Activated T-cell treated with anti-CD3 and anti-CD28 coated beads for 24 hours (primary cell): ENCODE measurements at places on chromosomes 2 and 18.

- peak; percentile 23 for DNase-seq
Measured at GRCh38 chr2:15939854-15940660, at the start of gene MYCN. MYCN (plus strand) TSS chr2:15940550; CDS start chr2:15942065, 1,515 bp downstream.

DNA sequence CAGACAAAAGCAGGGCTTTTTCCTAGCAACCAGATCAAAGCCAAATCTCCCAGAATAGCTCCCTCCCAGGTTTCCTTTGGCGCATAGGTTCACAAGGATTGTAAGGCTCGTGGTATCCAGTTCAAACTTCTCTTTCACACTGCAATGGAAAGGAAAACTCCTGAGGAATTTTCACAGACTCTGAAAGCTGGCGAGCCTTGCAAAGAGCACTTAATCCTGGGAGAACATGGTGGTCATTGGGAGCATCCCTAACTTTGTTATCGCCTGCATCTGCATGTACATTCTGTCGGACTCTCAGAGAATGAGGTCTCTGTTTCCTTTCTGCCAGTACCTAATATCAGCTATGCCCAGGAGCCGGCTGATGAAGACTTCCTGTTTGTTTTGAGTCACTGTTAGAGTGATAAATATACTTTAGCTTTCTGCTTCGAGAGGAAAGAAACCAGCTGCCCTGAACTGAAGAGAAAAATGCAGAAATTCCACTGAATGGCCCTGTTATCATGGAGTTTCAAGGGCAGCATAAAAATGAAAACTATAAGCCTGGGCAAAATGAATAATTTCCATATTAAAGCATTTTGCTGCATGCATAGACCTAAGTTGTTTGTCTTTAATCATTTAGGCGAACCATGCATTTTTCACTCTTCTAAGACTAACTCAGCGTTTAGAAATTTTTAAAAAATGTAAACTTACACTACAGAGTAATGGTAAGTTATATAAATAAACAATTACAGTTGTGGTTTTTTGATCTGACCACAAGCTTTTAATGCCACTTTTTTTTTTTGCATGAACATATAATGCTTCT, 76.4 kb upstream of the ZEB2 start:
- DNase-seq = no peak

- no peak for DNase-seq
Measured at GRCh38 chr18:68263481-68263880, 451.4 kb downstream of the TMX3 start.

DNA sequence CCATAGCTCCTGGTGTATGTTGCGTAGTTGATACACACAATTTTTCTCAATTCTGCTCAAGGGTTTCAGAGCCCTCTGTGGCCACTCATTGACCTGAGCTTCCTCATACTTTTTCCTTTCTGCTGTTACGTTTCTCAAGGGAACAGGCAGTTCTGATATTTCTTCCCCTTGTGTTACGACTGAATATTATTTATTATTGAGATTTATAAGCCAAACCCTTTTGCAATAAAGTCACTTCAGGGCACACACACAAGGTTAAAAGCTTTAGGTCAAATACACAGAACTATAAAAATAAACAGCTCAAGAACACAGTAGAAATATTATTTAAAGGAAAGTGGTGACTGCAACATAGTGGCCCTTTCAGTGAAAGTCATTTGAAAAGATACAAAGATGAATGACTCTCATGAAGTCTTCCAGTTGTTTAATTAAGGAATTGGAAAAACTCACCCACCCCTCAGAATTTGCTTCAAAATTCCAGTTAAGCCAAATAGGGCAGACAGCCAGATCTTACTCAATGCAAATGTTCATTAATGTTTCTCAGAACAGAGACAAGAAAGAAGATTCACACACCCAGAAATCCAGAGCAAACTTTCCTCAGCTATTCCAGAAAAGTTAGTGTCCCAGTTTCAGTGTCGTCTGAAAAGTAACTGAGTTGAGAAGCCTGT, 179.7 kb downstream of the TRIB2 start:
- DNase-seq = no peak

DNA sequence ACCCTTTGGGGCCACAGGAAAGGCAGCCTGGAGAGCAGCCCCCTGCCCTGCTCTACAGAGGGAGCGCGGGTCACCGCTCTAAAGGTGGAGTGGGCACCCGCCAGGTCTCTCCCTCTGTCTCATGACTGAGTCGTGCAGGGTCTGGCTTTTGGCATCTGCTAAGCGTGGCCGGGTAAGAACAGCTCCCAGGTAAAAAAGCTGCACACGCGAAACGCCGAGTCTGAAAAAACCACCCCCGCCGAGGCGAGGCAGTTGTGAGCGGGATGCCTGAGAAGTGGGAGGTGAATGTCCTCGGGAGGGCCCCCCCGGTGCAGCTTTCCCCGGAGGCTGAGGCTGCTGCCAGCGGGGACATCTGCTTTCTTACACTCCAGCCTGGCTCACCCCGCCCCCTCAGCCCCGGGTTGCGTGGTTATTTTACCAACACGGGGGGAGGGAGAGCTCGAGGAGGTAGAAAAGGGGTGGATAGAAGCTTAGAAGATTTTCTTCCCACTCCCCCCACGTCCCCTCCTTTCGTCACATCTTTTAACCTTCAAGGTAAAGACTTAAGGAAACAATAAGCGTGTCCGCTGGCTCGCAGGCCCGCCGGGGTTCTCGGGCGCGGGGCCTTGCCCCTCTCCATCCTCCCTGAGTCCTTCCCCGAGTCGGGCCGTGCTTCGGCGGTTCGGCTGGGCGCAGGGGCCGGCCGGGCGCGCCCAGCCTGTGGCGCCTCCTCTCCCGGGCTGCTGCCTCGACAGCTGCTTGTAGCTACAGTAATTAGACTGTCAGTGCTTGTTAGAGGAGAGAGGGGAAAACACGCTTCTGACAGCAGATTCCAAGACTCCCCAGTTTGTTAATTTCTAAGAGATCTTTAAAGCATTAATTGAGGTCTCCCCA, 70.6 kb upstream of the PSMD14 start:
- peak; percentile 26 for DNase-seq

- DNase-seq = no peak
Measured at GRCh38 chr2:184646177-184646576, 47.8 kb downstream of the ZNF804A start.

GRCh38 chr18:50117863-50118262, 77.1 kb downstream of the MYO5B start:
- no peak for DNase-seq

GRCh38 chr2:25418944-25419677, 77.4 kb upstream of the DNMT3A start:
- DNase-seq = no peak

- no peak for DNase-seq
Measured at GRCh38 chr2:235808366-235808765, 314.5 kb downstream of the AGAP1 start.

GRCh38 chr2:71674158-71674851, 220.9 kb downstream of the DYSF start:
- no peak for DNase-seq

DNA sequence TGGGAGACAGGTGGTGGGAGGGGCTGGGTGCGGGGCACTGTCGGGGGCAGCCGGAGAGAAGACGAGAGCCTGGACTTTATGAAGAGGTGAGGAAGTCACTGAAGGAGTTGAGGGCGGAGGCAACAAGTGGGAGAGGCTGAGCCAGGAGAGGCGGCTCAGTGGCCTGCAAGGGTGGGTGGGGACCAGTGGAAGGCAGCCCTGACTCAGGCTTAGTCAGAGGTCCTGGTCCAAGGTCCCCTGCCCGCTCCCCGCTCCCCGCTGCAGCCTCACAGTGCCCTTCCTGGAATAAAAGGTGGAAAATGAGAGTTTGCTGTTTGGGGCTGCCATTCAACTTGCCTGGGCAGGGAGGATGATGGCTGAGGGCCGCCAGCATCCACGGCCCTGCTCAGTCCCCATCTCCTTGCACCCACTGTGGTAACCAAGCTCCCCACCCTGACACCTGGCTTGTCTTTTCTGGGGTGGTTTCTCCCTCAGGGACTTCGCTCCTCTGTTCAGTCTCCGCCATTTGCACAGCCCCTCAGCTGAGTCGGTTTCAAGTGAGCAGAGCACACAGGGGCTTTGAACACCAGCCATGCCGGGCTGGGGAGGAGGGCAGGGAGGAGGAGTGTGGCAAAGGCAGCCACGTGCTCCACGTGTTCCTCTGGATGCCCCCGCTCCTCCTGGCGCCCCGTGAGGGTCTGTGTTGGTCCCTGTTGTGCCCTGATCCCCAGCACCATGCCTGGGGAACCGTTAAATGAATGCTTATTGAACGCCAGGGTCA, 13.7 kb upstream of the RALB start:
- DNase-seq = no peak

- DNase-seq = no peak
Measured at GRCh38 chr2:135607561-135607960, 76.3 kb downstream of the R3HDM1 start.

DNA sequence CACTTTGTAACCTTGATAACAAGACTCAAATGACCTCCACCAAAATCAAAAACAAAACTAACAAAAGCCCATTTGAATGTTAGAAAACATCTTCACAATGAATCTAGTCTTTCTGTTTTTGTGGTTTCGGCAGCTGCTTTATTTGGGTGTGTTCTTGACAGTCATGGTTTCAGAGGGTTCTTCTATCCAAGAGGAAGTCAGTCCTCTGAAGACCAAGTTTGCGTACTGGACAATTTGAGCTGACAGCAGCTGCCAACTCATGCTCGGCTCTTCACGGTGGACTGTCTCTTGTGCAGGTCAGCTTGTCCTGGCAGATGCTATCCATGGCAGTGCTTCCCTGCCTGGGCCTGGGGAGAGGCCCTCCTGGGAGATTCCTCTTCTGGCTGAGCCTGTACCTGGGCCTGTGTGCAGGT, 91.0 kb downstream of the TMEM17 start:
- DNase-seq = no peak

DNA sequence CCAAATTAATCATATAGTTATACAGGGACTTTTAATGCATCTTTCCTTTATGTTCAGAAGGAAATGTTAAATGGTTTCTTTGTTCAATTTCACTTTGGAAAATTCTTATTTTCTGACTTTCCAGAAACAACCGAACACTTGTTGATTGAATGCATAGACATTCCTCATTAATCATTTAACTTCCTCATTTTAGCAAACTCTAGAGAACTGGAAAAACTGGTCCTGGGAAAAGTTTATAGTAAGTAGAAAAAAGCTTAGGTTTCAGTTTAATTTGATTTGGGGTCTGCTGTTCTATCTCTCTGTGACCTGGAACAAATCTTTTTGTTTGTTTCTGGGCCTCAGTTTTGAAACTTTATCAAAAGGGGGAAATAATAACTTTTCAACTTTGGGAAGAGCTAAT, 320.4 kb downstream of the CMPK2 start:
- DNase-seq = no peak

- no peak for DNase-seq
Measured at GRCh38 chr2:40372283-40372985, 79.5 kb downstream of the SLC8A1 start.

DNA sequence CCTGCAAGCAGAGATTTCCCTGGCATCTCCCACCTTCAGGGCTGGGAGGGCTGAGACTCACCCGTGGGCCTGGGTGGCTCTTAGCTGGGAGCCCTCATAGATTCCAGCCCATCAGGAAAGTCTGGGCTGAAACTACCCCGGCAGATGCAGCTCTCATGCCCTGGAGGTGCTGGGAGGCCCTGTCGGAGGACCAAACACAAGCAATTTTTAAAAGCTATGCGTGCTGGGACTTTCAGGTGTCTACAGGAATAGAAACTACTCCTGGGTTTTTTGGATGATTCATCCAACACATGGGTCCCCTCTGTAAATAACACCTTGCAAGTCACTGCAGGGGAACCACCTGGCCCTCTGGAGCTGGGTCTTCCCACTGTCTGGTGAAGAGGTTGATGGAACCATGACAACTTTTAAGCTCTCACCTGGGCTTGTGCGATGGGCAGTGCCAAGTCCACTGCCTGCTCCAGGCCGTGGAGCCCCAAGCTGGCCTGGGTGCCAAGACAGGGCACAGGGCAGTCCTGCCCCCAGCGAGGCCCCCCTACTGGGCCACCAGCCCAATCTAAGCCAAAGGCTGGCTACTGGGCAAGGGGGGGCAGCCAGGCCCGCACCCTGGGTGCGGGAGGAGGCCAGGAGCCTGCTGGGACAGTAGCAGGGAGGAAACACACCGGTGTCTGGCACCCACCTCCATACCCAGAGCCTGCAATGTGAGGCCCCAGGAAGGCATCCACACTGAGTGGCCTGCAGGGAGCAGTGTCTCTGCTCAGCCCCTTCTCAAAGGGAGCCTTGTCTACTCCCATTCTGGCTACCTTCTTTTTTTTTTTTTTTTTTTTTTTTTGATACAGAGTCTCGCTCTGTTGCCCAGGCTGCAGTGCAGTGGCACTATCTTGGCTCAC, 1.1 kb upstream of the GPR55 start:
- DNase-seq = peak; percentile 48

- DNase-seq = peak; percentile 28
Measured at GRCh38 chr2:44392338-44392943, 30.7 kb downstream of the CAMKMT start.
